ENCODE measurements at places on chromosomes 1 and 21. TPM values are rescaled to one million over a fixed set of nuclear protein-coding genes. Genes with fewer than 3 reads are reported as not detected.

The CFHR4 gene
- total RNA-seq: not detected

The SLC44A5 gene
- 0.09 TPM for total RNA-seq

The RNU1-1 gene
- total RNA-seq: 3,444 TPM

The TMEM82 gene
- total RNA-seq: not detected

The CHAF1B gene
- total RNA-seq: 4.1 TPM

The TEDDM1 gene
- total RNA-seq: not detected

The C1orf115 gene
- total RNA-seq: 13.1 TPM

The KIF14 gene
- 2.2 TPM for total RNA-seq

The CD1D gene
- 3.6 TPM for total RNA-seq

The ADIPOR1 gene
- total RNA-seq: 130 TPM

The FCER1A gene
- total RNA-seq: 0.89 TPM

The MANEAL gene
- total RNA-seq: 11.2 TPM

The TRIM46 gene
- 0.73 TPM for total RNA-seq

The GUCA2A gene
- not detected for total RNA-seq

The CLCNKB gene
- total RNA-seq: 1.1 TPM

The TRABD2B gene
- total RNA-seq: 2.0 TPM

The PTCH2 gene
- 1.0 TPM for total RNA-seq

The MROH7 gene
- 0.70 TPM for total RNA-seq

The CDCA8 gene
- total RNA-seq: 3.4 TPM

The SMG5 gene
- total RNA-seq: 69.1 TPM

The SEMA6C gene
- 8.9 TPM for total RNA-seq

The FHAD1 gene
- 1.4 TPM for total RNA-seq

The HSD3B1 gene
- not detected for total RNA-seq

The TPR gene
- 77.7 TPM for total RNA-seq

Data from left lung (tissue), 14 donors.